ENCODE measurements at places on chromosomes 1 and 21.

DNA sequence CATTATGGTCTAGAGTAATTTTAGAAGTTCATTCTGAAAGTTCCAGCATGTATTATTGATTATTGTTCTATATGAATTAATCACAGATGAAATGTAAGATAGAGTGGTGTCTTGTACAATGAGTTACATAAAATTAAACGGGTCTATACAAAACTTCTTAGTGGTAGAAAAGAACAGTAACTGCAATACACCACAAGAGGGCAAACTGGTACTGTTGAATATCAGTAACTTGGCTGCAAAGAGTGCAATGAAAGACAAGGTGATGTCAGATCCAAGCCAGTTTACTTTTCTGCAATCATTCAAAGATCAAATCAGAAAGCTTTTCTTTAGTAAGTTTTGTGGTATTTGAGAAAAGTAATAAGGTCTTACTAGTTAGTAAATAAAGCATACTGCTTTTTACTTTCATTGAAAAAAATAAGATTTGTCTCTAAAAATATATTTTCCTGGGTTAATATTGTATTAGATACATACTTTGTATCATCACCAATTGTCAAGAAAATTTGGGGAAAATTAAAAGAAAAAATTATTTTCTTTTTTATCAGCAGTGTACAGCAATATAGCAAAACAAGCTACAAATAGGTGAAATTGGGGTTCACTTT, 66.4 kb upstream of the BTG3 start:
- DNase-seq, result no peak

DNA sequence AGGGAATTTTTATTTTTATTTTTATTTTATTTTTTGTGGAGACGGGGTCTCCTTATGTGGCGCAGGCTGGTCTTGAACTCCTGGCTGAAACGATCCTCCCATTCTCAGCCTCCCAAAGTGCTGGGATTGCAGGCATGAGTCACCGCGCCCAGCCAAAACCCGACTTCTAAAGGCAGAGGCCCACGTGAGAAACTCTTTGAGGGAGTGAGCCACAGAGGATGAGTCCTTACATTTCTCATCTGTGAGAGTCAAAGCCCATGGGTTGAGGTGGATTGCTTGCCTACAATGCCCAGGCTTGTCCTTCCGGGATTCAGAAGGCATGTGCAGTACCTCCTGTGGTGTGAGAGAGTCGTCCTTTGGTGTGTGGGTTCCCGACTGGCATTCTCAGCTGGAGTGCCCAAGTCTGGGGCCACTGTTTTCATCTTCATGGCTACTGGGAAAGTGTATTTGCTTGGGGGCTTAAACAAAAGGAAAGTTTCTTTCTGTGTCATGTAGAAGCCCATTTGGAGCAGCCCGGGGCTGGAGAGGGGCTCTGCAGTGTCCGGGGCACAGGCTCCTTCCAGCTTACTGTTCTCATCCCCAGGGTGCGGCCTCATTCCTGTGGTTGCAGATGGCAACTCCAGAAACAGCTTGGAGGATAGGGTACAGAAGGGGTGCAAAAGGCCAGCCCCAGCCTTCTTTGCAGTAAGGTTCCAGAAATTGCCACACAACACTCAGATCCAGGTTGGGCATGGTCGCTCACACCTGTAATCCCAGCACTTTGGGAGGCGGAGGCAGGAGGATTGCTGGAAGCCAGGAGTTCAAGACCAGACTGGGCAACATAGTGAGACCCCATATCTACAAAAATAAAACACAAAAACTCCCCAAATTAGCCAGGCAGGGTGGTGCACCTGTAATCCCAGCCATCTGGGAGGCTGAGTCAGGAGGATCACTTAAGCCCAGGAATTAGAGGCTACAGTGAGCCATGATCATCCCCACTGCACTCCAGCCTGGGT, 29.4 kb upstream of the CSF3R start:
- DNase-seq, result no peak

- peak; percentile 95 for DNase-seq
Observed at GRCh38 chr1:27102707-27103468, 52.0 kb downstream of the SLC9A1 start.

GRCh38 chr21:29938776-29939103, 1.1 kb downstream of the GRIK1 start:
- DNase-seq, result no peak

- no peak for DNase-seq
Observed at GRCh38 chr1:218339267-218339831, 5.8 kb upstream of the TGFB2 start.

- no peak for DNase-seq
Observed at GRCh38 chr1:2323451-2323974, 67.8 kb downstream of the MORN1 start.

DNA sequence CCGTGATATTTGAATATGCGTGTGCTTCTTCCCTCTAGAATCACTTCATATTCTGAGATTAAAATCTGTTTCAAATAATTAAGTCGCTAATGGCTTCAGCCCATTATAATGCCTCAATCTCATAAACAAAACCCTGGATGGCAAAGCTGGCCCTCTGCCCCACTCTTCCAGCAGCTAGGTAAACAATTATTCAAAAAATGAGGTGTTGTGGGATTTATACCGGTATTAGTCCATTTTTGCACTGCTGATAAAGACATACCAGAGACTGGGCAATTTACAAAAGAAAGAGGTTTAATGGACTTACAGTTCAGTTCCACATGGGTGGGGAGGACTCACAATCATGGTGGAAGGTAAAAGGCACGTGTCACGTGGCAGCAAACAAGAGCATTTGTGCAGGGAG, 510.4 kb upstream of the ADGRL2 start:
- DNase-seq, result no peak

- DNase-seq, result no peak
Observed at GRCh38 chr1:157189096-157189495, 50.9 kb upstream of the ETV3 start.

GRCh38 chr1:155044812-155045657, 6.1 kb upstream of the ADAM15 start:
- DNase-seq, result peak; percentile 77

GRCh38 chr1:205344066-205344928, 12.4 kb downstream of the KLHDC8A start:
- peak; percentile 66 for DNase-seq

DNA sequence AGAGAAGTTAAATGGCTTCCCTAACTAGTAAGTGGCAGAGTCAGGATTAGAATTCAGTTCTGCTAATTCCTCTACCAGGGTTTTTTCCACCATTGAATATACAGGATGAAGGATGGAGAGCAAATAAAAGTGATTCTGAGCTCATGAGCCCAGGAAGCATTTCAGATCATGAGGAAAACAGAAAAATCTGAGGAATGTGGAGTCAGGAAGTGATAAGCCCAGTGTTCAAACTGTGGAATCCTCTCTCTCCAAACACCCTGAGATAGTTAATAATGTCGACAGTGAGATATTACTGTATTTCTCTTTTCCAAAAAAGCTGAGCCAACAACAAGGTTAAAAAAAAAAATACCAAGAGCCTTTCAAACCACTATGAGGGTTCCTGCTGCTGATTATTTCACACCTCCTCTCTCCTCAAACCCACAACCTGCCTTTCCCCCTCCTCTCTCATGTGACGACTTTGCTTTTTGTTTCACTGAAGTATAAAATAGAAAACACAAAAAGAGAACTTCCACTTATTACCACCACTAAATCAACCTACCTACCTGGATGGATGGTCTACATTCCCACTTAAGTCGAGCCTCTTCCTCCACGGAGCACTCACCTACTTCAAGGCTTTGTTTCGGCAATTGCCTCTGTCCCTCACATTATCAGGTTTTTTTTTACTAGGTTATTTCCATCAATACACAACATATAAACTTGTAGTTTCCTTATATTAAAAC, 8.9 kb downstream of the SLAMF1 start:
- DNase-seq, result no peak

DNA sequence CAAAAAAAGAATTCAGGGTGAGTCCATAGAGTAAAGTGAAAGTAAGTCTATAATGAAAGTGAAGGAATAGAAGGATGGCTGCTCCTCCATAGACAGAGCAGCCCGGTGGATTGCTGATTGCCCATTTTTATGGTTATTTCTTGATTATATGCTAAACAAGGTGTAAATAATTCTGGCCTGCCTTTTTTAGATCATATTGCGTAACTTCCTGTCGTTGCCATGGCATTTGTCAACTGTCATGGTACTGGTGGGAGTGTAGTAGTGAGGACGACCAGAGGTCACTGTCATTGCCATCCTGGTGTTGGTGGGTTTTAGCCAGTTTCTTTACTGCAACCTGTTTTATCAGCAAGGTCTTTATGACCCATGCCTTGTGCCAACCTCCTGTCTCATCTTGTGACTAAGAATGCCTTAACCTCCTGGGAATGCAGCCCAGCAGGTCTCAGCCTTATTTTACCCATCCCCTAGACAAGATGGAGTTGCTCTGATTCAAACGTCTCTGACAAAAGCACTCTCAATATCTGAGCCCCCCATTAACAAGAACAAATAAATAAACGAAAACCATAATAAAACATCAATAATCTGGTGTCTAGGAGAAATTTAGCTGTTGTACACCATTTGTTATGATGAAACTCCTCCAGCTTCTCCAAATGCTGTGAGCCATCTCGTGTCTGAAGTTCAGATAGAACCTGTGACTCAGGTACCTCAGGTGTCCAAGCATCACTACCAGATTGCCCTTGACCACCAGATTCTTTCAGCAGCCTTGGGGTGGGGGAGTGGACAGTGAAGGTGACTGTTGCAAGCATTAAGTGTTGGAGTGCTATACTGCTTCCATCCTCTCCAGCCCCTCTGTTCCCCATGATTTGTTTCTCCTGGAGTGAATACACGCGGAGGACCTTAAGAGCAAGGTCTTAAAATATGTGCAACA, 36.0 kb downstream of the EBNA1BP2 start:
- DNase-seq, result no peak

DNA sequence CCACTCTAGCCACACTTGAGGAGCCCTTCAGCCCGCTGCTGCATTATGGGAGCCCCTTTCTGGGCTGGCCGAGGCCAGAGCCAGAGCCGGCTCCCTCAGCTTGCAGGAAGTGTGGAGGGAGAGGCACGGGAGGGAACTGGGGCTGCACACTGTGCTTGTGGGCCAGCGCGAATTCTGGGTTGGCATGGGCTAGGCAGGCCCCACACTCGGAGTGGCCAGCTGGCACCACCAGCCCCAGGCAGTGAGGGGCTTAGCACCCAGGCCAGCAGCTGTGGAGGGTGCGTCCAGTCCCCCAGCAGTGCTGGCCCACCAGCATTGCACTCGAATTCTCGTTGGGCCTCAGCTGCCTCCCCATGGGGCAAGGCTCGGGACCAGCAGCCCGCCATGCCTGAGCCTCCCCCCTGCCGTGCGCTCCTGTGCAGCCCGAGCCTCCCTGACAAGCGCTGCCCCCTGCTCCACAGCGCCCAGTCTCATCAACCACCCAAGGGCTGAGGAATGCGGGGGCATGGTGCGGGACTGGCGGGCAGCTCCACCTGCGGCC, 785.9 kb upstream of the TPTE start:
- no peak for DNase-seq

GRCh38 chr1:13996334-13996733, 296.3 kb downstream of the PRDM2 start:
- DNase-seq, result peak; percentile 10

GRCh38 chr1:35085421-35085820, 6.2 kb downstream of the ZMYM1 start:
- no peak for DNase-seq

DNA sequence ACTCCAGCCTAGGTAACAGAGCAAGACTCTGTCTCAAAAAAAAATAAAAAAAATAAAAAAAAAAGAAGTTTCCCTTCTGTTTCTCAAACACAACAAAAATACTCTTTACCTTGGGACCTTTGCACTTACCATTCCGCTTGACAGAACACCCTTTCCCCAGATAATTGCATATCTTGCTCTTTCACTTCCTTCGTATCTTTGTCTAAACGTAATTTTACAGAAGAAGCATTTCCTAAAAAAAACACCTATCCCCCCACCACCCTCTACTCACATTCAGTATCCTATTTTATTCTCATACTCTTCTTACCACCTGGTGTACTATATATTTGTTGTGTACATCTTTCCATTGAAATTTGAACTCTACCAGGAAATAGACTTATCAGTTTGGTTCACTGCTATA, 32.7 kb downstream of the ASH1L start:
- DNase-seq, result no peak

DNA sequence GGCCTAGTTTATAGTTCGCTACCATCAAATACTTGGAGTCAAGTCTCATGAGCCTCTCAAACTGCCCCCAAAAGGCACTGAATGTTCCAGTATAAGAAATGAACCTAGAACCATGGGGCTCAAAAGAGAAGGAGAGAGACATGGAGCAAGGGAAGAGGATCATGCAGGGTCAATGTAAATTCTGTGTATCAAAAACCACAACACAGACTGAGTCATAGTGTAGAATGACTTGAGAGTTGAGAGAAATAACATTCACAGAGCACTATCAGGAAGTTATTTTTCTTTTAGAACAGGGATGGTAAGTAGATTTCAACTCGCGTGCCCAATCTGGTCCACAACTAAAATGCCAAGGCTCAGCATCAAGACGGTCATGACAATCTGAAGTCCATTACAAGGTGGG, 59.8 kb downstream of the GNG12 start:
- DNase-seq, result no peak

GRCh38 chr1:230570724-230571360, 71.4 kb upstream of the COG2 start:
- DNase-seq, result no peak

DNA sequence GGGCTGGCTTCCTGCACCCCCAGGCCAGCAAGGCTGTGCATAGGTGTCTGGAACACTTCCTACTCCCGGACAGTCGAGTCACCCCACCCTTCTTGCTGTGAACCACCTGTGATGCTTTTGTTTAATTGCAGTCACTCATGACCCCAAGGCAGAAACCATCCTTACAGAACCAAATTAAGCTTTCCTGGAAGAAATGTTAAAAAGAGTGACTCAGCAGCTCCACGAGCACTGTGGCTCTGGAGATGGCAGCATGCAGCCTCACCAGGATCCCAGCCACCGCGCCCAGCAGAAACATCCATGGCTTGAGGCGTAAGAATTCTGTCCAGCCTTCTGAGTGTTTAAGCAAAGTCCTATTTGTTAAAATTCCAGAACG, 28.8 kb downstream of the SNAP47 start:
- no peak for DNase-seq

DNA sequence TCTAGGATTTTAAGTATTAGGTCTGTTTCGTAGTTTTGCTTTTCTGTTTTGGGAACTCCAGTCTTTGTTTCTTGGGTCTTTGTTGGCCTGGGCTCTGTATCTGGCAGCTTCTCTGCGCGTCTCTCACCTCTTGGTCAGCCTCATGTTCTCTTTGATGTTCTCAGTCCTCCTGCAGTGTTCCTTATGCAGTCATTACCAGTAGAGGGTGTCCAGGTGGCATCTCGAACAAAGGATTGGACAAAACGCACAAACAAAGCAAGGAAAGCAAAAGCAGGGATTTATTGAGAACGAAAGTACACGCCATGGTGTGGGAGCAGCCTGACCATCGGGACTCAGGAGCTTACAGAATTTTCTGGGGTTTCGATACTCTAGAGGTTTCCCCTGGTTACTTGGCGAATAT, 133.7 kb upstream of the COL6A1 start:
- no peak for DNase-seq

- DNase-seq, result no peak
Observed at GRCh38 chr1:203239526-203240305, 10.2 kb upstream of the CHIT1 start.

- DNase-seq, result no peak
Observed at GRCh38 chr1:170367615-170368014, 164.4 kb upstream of the GORAB start.
